ENCODE measurements at places on chromosomes 3 and 15.

DNA sequence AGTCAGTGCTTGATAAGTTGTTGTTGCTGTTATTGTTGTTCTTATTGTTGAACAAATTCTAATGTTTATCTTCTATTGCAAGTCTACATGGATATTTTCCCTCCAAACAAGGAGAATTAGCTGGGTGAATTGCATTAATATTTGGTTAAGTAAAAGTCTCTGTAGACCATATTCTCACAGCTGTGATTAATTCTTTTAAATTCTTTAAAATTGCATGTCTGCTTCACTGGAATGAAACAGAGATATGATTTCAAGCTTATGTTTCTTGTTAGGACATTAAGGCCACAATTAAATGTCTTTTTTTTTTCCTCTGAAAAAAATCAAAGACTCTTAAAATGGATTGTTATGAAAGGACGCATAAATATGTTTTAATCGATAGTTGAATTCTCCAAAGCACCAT, 153.4 kb downstream of the EBLN2 start:
- no peak for DNase-seq

GRCh38 chr3:59392116-59392515, 342.3 kb upstream of the CFAP20DC start:
- no peak for DNase-seq

DNA sequence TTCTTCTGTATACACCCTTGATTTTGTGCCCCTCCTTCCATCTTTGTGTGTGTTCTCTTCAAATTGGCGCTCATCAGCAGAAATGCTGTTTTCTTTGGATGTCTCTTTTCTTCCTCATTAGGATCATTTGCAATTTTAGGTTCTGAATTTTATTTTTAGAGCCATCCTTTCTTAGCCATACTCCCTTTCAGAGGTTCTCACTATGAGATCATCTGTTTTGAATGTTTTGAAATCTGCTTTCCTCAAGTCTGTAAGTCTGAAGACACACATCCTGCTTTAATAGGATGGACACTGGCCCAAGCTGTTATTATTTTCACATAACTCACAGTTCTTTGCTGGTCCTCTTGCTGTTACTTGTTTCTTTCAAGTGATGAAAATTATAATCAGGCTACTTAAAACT, 124.8 kb downstream of the BDH1 start:
- DNase-seq, result no peak

GRCh38 chr3:39101022-39101689, 6.3 kb downstream of the GORASP1 start:
- DNase-seq, result peak; percentile 46

DNA sequence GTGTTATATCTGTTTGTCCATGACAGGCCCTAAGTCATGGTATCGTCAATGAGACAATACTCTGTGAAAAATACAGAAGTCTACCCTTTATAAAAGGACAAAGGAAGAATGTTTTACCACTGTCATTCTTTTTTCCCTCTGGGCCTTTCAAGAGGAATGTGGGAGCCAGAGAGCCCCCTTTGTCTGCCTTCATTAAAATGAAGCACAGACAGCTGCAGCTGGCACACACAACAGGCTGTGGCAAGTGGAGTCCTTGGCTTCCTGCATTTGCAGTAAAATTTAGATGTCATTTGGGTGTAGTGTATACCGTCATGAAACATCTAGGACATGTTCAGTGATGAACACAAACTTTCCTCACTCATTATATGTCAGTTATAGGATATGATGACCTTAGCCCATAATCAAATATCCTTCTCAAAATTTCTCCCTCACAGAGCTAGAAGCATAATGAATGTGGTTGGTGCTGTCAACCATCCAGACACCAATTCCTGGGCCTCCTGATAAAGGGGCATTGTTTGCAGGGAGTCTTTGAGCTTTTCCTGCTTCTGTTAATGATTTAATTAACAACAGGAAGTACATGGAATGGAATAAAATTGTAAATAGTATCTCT, 76.4 kb downstream of the DHX36 start:
- no peak for DNase-seq

GRCh38 chr15:98899272-98900021, 108.1 kb downstream of the PGPEP1L start:
- no peak for DNase-seq

GRCh38 chr3:99808163-99808794, 9.4 kb upstream of the CMSS1 start:
- DNase-seq, result peak; percentile 70

GRCh38 chr15:68795298-68795848, 25.3 kb downstream of the ANP32A start:
- peak; percentile 95 for DNase-seq

DNA sequence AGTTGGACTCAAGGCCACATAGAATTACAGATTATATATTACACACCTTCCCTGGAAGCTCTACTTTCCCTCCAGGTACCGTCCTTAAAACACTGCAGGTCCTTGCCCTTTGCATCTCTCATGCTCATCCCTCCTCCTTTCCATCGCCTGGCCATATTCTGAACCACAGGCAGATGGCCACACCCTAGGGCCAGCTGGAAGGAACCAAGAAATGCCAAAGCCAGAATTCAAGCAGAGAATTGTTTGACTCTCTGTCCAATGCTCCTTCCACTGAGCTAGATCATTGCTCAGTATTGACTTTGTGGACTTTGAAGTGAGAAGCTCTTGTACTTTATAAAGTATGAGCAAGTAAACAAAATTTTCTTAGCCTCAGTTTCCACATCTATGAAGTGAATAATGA, 170.3 kb upstream of the SLC24A5 start:
- no peak for DNase-seq

DNA sequence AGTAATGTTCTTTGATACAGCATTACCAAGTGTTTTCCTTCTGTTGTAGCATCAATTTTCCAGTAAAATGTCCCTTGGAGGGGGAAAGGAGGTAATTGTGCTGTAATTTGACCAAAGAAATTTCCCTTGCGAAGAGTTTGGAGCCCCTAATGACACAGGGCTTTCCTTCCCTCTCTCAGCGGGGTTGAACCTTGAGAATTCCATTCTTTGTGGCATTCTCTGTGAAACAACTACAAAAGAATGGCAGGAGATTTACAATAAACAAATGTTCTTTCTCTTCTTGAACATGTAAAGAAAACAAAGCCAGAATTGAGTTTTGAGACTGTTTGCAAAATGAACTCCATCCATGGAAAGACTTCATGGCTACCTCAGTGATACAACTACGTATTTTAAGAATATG, 53.4 kb downstream of the SIDT1 start:
- DNase-seq, result no peak

GRCh38 chr3:61008153-61008997, 242.9 kb downstream of the FHIT start:
- no peak for DNase-seq

DNA sequence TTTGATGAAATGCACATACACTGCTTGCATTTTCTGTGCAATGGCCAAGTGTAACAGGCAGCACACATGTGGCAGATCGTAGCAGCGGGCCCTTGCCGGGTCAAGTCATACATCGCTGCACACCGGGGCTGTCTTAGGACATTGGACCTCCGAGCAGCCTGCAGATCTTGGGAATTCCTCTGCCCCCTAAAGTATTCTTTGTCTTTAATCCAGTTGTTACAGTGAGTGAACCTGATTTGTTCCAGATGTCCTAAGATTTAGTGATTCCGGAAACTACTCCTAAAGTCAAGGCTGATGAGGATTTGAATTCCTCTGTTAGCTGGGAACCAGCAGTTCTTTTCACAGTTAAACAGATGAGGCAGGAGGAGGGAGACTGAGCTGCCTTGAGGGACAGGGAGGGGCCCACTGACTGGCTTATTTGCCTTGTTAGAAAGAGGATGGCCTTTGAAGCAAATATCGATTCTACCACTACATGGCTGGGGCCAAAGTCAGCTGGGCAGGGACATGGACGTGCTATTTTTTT, 190.7 kb upstream of the CTDSPL start:
- no peak for DNase-seq

GRCh38 chr3:108100906-108101660, 10.3 kb upstream of the CD47 start:
- DNase-seq, result no peak

DNA sequence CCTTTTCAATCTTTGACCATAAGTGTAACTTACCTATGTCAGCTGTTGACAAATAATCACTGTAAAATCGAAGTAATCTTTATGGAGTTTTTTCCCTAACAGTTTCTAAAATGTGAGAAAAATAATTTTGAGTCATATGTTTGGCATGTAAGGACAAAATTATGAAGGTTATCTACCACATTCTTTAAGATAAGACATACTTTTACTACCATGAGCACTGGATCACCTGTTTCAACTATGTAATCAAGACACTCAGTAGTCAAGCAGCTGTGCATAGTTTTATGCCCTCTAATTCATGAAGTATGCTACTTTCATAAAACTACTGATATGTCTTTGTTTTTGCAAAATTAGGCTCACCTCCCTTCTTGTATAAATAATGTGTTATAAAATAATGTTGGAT, 12.1 kb downstream of the FGF7 start:
- no peak for DNase-seq

DNA sequence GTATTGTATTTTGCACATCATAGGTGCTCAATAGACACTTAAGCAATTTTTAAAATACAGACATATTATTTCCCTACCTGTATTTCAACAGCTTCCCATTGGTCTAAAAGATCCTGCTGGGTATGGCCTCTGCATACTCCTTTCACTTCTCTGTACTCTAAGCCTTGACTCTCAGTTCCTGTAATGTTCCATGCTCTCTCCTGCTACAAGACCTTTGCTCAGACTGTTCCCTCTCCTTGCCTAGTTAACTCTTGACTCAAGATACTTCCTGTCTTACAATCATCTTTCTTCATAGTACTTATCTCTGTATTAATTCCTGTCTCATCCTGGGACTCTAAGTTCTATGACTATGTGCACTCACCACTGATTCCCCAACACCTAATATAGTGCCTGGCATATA, 1.7 kb downstream of the SCN11A start:
- no peak for DNase-seq

DNA sequence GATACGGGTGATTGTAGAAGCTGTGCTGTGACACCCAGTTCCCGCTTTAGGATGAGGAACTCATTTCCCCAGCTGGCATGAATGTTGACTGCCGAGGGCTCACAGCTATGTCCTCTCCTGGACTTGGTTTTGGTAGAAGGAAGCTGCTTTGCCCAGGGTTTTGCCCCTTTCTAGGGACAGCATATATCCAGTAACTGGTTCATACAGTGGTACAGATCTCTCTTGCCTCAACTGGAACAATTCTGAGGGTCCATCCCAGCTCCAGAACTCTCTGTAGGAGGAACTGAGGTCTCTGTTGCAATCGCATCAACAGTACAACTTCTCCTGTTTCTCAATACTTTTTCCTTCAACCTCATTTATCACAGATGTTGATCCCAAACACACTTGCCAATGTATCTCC, 54.5 kb upstream of the FNDC3B start:
- DNase-seq, result no peak

GRCh38 chr3:191300422-191300821, 28.8 kb upstream of the CCDC50 start:
- no peak for DNase-seq

Data from WERI-Rb-1 (cell line).